HEK293T (cell line): ENCODE measurements at places on chromosomes 1 and 21.

- DNase-seq: no peak
Measured at GRCh38 chr21:38140207-38140903, 116.4 kb upstream of the KCNJ15 start.

DNA sequence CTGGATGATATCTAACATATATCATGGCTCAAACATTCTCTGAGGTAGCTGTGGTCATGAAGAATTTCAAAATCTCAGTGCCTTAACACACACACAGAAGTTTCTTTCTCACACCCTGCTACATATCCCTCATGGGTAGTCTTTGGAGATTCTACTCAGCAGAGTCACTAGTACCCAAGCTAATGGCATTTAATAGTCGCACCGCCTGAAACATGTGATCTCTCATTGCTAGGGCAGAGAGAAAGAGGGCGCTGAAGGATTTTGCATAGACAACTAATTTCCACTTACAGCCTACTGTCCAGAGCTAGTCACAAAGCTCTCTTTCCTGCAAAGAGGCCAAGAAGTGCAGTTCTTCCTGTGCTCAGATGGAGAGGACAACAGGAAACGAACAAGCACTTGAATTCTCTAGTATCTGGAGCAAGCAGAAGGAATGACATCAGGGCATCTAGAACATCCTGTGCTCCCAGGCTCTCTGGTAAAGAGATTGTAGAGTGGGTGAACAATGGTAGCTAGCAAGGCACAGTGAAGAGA lies 183.4 kb upstream of the PTBP2 start:
- DNase-seq: no peak

GRCh38 chr1:21906173-21907078 lies 30.7 kb downstream of the HSPG2 start:
- DNase-seq: no peak

GRCh38 chr1:117020526-117021156 lies 19.1 kb downstream of the CD101 start:
- no peak for DNase-seq

- no peak for DNase-seq
Measured at GRCh38 chr1:17108360-17108759, 10.9 kb downstream of the PADI2 start.

DNA sequence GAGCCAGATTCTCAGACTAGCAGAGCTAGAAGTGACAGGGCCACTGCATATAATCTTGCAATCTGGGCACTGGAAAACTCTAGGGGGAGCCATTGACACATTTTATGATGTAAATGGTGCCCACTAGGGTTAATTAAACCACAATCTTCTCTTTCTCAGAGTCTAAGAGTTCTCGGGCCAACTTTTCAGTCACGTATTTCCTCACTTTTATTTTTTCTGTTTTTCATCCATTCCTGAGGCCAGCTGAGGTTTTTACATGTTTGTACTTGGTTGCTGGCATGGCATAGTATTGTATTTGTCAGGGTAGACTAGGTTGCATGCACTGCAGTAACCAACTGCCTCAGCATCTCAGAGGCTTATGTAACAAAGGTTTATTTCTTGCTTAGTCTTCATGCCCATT lies 138.2 kb downstream of the ZNF326 start:
- DNase-seq: peak; percentile 55

DNA sequence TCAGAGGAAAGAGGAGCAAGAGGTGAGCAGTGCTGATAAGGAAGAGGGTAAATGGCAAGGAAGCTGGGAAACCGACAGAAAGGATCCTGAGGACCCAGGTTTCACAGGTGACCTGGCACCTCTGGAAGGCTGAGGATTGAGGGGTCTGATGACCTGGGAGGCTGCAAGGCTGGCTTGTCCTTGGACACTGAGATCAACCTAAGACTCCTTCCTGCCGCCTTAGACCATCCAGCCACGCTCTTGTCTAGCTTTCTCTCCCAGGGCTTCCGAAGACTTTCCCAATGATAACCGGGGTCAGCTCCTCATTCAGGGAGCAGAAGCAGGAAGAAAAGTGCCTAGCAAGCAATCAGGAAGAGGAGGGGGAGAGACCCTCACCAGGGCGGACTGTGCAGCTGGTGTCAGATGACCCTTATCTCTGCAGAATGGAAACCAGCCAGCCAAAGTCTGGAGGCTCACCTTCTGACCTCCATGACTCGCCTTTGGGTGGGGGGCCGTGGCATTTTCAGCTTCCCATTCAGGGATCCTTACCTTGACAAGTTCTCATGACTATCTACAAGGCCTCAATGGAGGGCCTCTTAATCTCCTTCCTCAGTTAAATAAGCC lies 77.7 kb downstream of the CAPZB start:
- no peak for DNase-seq

GRCh38 chr1:166383635-166384346 lies 217.0 kb upstream of the FAM78B start:
- DNase-seq: no peak

DNA sequence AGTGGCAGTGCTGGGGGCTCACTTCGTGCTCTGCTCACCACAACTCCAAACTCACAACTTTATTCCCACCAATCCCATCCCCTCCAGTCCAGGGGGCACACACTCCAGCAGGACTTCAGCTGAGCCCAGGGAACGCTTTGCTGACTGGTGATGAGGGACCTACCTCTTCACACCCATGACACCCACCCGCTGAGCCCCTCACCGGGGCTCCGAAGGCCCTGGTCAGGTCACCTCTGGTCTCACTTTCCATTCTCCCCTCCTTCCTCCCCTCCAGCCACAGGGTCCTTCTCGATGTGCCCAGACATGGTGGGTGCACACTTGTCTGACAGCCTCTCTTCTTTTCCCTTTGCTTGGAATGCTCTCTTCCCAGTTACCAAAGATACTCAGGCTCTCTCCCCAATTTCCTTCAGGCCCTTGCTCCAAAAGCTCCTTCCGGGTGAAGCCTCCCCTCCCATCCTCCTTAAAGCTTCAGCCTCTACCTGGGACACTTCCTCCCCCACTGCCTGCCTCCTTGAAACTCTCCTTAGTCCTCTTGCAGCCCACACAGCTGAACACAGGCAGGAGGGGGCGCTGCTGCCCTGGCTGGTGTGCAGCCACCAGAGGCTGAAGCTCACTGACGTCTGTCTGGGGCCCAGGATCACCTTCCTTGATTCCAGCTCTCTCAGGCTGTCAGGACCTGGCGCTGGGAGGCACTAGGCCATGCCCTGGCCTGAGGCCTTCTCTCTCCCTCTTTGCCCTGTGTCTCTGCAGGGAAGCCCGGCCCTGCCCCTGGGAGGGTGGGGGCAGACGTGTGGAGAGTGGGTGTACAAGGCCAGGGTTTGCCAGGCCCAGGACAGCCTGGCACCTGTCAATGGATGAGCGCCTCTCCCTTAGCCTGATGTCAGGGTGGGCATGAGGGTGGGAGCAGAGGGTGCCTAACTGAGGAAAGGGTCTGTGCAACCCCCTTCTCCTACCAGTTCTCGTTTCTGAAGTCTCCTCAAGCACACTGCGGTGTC lies 1.6 kb downstream of the KCNE1 start:
- peak; percentile 70 for DNase-seq

DNA sequence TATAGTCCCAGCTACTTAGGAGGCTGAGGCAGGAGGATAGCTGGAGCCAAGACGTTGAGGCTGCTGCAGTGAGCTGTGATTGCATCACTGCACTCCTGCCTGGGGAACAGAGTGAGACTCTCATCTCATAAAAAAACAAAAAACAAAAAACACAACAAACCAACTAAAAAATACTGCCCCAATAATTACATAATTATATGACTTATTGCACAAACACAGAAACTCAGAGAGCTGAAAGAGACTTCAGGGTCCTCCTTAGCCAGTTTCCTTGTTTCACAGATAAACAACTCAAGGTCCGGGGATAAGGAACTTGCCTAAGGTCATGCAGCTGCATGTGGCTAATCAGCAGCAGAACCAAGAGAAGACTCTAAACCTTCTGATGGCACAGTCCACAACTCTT lies 11.9 kb downstream of the EXTL2 start:
- DNase-seq: no peak

DNA sequence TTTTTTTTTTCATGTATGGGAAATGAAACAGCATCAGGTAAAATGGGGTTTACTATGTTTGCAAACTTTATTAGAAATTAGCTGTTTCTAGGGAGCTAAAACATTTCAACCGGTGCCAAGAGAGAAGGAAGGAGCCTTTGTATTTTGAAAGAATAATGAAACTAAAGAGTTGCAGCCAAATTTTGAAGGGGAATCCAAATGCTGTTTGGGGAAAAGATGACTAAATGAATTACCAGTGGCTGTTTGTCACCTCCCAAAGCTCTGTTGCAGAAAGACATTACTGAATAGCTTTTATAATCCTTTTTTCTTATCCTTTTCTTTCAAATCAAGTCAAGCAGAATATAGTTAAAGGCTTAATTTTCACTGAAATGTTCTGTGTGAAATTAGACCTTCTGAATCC lies 591.3 kb upstream of the ADGRL2 start:
- DNase-seq: no peak

GRCh38 chr21:29678626-29679025 lies 261.2 kb downstream of the GRIK1 start:
- DNase-seq: no peak

GRCh38 chr21:44525391-44526095 lies 14.5 kb downstream of the KRTAP10-1 start:
- DNase-seq: no peak

GRCh38 chr1:234607109-234608024 lies 2.6 kb downstream of the IRF2BP2 start:
- no peak for DNase-seq

- DNase-seq: no peak
Measured at GRCh38 chr1:53614231-53615021, 124.5 kb downstream of the GLIS1 start.

GRCh38 chr1:52677076-52677806 lies 20.9 kb downstream of the COA7 start:
- no peak for DNase-seq

- no peak for DNase-seq
Measured at GRCh38 chr1:181674617-181675016, 191.3 kb downstream of the CACNA1E start.

DNA sequence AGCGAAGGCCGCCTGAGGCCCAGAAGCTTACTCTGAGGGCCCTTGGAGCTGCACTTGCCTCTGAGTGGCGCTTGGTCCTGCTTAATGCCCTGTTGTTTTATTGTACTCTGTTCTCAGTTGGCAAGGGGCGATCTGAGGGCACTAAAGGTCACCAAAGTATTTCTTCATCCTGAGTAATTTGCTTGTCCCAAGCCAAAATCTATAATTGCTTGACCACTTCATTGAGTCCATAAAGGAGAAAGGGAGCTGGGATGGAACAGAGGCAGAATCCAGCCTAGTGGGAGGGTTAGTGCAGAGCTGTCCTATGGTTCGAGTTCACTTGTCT lies 376 bp upstream of the NUAK2 start:
- DNase-seq: no peak

DNA sequence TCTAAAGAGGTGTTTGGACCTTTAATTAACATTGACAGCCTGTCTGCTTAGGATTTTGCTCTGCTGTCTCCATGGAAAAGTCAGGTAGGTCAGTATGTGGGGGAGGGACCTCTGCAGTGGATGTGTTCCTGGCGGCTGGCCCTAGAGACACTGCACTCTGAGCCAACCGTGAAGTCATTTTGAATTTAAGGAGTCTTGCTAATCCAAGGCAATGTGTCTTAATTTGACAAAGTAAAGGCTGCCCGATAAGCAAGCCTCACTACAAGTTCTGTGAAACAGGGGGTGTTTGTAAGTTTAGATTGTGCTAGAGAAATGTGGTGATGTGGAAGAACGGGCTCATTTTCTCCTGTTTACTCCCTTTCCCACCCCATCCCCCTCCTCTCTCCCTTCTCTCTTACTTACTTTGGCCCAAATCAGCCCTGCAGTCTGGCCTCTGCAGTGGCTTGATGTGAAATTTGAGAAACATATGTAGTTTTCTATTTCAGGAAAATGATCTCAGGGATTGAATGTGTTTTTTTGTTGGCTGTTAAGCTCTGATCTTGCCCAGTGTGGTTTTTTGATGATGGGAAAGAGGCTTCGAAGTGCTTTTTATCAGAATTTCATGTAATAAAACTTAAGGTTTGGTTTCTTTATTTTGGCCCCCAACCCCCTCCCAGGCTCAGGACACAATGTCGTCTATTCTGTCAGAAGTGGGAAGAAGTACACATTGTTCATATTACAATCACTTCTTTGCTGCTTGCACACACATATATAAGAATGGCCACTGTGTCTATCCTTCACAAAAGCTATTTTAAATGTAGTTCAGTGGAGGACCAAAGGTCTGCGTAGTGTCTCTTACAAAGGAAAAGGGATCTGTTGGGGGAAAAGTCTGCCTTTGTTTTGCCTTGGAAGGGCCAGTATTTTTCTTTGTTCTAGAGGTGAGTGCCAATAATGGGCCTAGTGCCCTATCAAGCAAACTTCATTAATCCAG lies 96.6 kb downstream of the FGGY start:
- DNase-seq: peak; percentile 61

DNA sequence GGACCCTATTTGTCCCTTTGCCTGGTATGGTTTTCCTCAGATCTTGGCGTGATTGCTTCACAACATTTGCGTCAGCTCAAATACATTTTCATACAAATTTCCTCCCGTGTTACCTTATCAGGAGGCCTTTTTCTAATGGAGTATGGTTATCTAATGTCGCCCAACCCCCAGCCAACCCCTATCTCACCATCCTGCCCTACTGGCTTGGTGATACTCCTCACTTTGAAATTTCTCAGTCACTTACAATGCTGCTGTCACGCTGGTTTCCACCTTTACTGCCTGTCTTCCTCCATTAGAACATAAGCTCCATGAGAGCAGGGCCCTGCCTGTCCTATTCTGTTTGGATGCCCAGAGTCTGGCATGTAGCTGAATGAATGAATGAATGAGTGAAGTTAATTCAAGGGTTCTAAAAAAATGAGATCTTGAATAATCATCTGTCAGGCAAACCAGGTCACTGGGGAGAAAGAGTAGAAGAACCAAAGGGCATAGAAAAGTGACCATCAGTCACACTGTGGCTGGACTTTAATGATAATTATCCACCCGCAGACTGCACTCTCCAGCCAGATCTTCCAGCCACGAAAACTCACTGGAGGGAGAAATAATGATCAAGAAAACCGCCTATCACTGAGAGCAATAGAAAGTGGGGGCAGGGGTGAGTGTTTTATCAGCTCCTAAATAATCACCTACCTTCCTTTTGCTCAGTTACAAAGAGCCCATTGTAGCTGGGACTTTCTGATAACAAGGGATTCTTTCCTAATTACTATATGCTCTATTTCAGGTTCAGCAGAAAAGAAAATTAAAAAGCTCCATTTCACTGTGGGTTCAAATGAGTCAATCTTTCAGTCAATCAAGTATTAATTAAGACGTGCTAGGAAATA lies 21.3 kb downstream of the KIAA0040 start:
- no peak for DNase-seq

- no peak for DNase-seq
Measured at GRCh38 chr1:157834430-157834829, 7.2 kb downstream of the CD5L start.
